ENCODE measurements at places on chromosomes 7 and 10.
A peak's percentile ranks its signal among the peaks of the same experiment; 100 is the strongest.

DNA sequence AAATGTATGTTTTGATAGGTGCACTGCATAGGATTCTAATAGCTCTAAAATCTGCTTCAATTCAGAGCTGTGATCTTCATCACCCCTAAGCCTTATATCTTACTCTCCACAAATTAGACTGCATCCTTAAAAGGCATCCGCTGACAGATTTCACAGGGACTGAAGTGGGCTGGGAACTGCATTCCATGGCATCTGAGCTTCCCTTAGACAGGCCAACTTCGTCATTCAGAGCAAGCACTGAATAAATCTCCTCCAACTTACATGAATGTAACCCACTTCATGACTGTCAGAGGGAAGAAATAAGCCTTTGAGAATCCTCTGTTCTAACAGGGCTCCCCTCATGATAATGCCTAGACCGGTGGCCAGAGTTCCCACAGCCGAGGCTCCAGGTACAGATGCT, 71.3 kb downstream of the SFMBT2 start:
- DNase-seq, result no peak

- DNase-seq, result no peak
Observed at GRCh38 chr7:157458254-157458633, 121.4 kb downstream of the DNAJB6 start.

DNA sequence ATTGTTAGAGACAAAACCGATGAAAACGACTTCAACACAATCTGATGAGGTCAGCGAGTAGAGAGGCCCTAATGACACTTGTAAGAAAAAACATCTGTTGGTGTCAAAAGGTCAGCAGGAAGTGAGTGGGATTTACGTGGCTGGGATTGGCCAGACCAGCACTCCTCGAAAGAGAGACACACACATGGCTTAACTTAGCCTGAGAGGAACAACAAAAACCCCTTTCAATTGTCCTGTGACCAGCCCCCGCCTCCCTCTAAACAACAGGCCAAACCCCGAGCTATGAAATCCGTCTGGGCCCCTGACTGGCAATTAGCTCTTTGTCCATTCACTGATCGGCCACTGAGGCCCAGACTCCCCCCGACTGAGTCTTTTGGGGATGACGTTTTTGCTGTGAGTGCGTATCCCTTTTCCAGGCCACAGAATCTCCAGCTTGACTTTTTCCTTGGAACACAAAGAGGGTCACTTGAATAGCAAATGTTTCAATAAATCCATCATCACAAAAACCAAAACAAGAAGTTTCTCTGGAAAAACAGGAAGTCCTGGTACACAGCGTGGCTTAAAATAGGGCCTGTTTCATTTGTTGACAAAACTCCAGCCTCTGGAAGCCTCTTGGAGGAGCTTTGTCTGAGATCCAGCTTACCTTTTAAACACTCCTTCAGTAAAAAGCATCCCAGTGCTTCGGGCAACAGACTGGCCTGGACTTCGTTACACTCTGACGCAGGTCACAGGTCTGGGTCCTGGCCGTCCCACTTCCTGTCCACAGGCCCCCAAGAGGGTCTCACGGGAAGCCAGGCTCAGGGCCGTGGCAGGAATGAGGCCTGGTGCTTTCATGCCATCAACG, 103.0 kb downstream of the CTBP2 start:
- no peak for DNase-seq

- DNase-seq, result no peak
Observed at GRCh38 chr10:31399631-31400030, 80.6 kb downstream of the ZEB1 start.

- DNase-seq, result no peak
Observed at GRCh38 chr7:135828604-135829003, 80.0 kb upstream of the FAM180A start.

DNA sequence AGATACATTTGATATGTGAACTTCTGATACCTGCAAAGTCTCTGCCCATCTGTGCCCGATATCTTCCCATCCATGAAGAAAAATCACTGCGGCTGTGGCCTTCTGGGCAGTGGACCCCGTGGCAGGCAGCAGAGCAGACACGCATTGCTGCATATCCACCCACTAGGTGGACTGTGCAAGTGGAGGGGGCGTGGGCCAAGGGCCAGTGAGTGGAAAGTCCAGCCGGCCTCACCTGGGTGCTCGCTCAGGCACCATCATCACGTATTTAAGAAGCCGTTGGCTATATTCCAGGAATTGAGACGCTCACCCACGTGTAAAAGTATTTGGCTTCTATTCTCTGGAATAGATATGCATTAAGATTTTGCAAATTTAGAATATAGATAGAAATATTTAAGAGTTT, 30.8 kb upstream of the SLC13A1 start:
- no peak for DNase-seq

- no peak for DNase-seq
Observed at GRCh38 chr7:7693881-7694280, 24.5 kb downstream of the RPA3 start.

- no peak for DNase-seq
Observed at GRCh38 chr7:130781346-130781745, 47.3 kb upstream of the KLF14 start.

GRCh38 chr7:74344132-74344496, 54.9 kb downstream of the CLIP2 start:
- DNase-seq, result no peak

DNA sequence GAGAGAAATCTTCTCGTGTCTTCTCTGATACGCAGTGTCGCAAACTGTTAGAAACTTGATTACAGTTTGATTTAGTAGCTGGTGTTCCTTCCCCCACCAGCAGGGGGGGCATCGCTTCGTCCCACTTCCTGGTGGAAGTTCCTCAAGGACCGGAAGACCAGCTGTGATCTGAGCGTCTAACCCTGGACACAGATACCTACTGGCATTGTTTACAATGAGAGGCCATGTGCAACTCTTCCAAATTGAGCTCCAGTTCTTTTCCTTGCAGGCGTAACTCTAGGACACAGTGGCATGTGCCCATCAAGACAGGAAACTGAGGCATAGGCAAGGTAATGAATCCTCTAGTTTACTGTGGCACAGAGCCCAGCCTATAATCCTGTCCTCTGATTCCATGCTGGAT, 219.0 kb downstream of the CCDC3 start:
- peak; percentile 12 for DNase-seq

GRCh38 chr7:155306673-155307470, 9.2 kb downstream of the INSIG1 start:
- no peak for DNase-seq

GRCh38 chr7:159227433-159227832, 82.8 kb upstream of the VIPR2 start:
- no peak for DNase-seq

DNA sequence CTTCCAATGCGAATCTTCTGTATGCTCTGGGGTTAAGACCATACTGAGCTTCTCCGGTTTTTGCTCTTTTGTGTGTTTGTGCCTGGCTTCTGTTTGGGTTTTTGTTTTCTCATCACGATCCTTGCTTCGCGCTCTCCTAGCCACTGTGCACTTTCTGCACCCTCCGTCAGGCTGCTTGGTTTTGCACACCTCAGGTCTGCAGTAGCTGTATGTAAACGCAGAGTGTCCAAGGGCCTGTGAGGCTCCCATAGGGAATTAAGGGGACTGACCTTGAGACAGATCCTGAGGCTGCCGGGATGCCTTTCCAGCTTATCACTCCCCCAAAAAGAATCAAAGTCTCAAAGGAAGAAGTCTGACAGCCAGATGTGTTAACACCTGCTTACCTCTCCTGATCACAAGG, 95.2 kb downstream of the PROSER2 start:
- no peak for DNase-seq

DNA sequence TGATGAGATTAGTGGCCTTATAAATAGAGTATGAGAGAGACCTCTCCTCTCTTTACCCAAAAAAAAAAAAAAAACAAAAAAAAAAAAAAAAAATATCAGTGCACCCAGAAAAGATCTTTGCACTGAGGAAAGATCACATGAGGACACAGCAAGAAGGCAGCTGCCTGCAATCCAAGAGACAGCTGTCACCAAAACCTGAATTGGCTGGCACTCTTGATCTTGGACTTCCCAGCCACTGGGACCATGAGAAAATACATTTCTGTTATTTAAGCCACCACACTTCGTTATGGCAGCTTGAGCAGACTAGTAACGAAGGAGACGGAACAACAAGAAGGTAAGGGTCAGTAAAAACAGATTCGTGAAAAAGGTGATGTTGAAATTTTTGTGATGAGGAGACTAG, 47.0 kb downstream of the TMEM106B start:
- DNase-seq, result no peak

GRCh38 chr7:130989101-130989795, 255.2 kb upstream of the KLF14 start:
- DNase-seq, result no peak

- no peak for DNase-seq
Observed at GRCh38 chr7:127890726-127891125, 140.5 kb downstream of the LRRC4 start.

GRCh38 chr7:151785681-151785965, 91.3 kb downstream of the PRKAG2 start:
- no peak for DNase-seq

DNA sequence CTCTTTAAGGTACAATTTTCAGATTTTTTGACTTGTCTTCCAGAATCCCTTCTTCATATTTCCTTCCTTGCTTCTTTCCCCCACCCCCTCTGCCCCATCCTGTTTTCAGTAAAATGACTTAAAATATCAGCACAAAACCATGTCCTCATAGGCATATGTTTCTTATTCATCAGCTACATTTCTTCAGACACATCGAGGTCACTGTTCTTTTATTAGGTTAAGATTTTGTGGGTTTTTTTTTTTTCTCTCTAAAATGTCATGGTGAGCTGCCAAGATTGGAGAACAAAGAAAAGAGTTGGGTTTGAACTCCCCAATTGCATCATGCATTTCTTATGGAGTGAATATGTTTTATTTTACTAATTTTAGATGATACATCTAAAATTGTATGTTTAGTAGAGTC, 35.8 kb downstream of the LAMB4 start:
- no peak for DNase-seq

- DNase-seq, result no peak
Observed at GRCh38 chr7:111255576-111255975, 164.6 kb downstream of the LRRN3 start.
